ENCODE measurements at places on chromosomes 3 and 15. TPM values are rescaled to one million over a fixed set of nuclear protein-coding genes. Genes with fewer than 3 reads are reported as not detected.

GRCh38 chr3:127177226-127177625, 15.7 kb upstream of the PRR23E start:
- H3K36me3 ChIP-seq = no peaks in the 10 kb centered on the region
- no peaks in the 10 kb centered on the region for H3K4me1 ChIP-seq
- H3K27ac ChIP-seq = no peak overlapping the region
- no peak for DNase-seq

GRCh38 chr3:106333911-106334618, 465.3 kb upstream of the CBLB start:
- no peaks in the 10 kb centered on the region for H3K4me1 ChIP-seq
- no peak overlapping the region for H3K4me3 ChIP-seq
- no peak for DNase-seq
- H3K36me3 ChIP-seq = no peaks in the 10 kb centered on the region
- no peaks in the 10 kb centered on the region for H3K27me3 ChIP-seq
- H3K27ac ChIP-seq = no peak overlapping the region

DNA sequence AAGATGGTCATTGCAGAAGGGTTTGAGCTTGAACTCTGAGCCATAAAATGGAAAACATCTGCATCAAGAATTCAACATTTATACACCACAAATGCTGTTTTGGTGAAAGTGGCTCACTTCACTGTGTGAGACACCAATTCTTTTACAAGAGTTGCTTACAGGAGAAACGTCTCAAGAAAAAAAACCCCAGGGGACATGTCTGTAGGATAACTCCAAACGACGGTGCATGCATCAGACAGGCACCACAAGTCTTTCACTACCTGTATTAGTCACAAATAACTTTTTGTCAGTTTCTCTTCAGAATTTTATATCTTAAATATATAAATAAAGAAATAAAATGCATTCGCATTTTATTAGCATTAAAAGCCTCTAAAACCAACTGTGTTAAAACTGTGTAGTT, 164.3 kb downstream of the EFHB start:
- no peaks in the 10 kb centered on the region for H3K36me3 ChIP-seq
- H3K4me1 ChIP-seq = no peaks in the 10 kb centered on the region

- no peak overlapping the region for H3K27ac ChIP-seq
- no peaks in the 10 kb centered on the region for H3K36me3 ChIP-seq
Measured at GRCh38 chr3:69560116-69560515, 174.2 kb upstream of the FRMD4B start.

HSPBAP1 gene
- 5.5 TPM for total RNA-seq

TARS3 gene
- total RNA-seq = 25.8 TPM

- no peaks in the 10 kb centered on the region for H3K4me1 ChIP-seq
- no peak overlapping the region for H3K4me3 ChIP-seq
- H3K27me3 ChIP-seq = no peaks in the 10 kb centered on the region
- no peak for DNase-seq
Measured at GRCh38 chr3:182212479-182213076, 500.9 kb downstream of the SOX2 start.

SLC38A3 gene
- total RNA-seq = not detected

GRCh38 chr3:16513141-16514020, at the start of gene RFTN1:
RFTN1 (minus strand) TSS chr3:16513699; CDS start chr3:16493869, 19,830 bp downstream.
- H3K4me1 ChIP-seq = peaks cover 78% of the 10 kb centered on the region
- DNase-seq = no peak
- no peaks in the 10 kb centered on the region for H3K36me3 ChIP-seq

DNA sequence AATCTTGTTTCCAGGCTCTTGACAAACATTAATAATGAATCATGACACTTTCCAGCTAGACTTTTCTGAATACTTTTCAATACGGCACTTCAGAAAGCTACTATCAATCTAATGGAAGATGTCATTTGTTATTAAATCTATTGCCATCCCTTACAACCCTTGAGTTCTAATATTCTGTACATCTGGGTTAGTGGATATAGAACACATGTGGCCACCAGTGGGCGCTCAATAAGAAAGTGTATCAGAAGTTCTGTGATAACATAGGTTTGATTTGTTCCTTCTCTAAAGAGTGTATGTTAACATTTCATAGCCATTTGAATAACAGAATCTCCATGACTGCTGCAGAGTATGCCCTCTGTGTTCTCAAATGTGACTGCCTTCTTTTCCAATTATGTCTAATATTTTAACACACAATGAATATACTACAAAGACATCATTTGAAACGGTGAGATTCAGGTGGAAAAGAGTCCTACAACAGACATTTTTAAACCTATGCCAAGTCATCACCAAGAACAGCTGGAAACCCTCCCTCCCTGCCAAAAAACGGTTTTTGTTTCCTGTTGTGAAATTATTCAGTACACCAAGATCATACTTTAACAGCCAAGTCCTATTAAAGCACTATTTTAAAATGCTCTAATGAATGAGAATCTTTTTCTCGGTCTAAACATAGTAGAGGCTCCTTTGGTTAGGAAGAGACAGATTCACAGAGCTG, 22.2 kb downstream of the ALDH1A2 start:
- no peak overlapping the region for H3K27ac ChIP-seq
- no peak overlapping the region for H3K4me3 ChIP-seq
- DNase-seq = no peak
- peaks cover 7% of the 10 kb centered on the region for H3K4me1 ChIP-seq

DNA sequence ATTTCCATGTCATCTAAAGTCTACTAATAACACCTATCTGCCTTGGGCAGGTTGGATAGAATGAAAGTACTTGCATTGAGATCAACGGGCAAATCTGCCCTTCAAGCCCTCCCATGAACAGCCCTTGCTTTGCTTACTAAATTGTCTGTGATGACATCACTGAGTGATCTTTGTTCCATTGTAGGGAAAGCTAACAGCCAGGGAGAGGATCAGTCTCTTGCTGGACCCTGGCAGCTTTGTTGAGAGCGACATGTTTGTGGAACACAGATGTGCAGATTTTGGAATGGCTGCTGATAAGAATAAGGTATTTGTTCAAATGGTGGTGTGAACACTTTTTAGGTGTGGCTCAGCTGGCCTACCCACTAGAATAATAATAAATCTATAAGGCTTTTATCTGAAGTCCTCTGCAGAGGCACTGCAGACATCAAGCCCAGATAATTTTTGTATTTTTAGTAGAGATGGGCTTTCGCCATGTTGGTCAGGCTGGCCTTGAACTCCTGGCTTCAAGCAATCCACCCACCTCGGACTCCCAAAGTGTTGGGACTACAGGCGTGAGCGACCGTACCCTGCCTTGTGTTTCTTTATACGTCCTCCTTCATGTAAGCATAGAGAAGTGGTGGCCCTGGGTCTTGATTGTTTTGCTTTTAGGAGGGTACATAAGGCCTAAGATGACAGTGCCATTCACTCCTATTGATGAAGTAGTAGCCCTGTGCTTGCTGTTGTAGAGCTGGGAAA, 5.7 kb downstream of the PCCB start:
- H3K27ac ChIP-seq = no peak overlapping the region
- no peak for DNase-seq
- H3K36me3 ChIP-seq = peaks cover 50% of the 10 kb centered on the region
- H3K27me3 ChIP-seq = no peaks in the 10 kb centered on the region
- peaks cover 14% of the 10 kb centered on the region for H3K4me1 ChIP-seq

DNA sequence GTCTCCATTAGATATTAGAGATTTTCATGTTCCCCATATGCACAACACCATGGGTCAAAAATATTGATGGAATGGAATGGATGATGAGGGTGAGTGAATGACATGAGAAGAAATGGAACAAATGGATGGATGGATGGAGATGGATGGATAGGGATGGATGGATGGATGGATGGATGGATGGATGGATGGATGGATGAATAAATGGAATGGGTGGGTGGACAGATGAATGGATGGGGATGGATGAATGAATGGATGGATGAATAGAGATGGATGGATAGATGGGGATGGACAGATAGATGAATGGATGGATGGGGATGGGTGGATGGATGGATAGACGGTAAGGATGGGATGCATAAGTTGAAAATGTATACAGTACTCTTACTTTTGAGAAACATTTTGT, 18.6 kb downstream of the CFAP92 start:
- no peaks in the 10 kb centered on the region for H3K36me3 ChIP-seq
- DNase-seq = no peak
- no peak overlapping the region for H3K27ac ChIP-seq
- H3K4me1 ChIP-seq = no peaks in the 10 kb centered on the region
- no peaks in the 10 kb centered on the region for H3K27me3 ChIP-seq
- H3K4me3 ChIP-seq = no peak overlapping the region

DNA sequence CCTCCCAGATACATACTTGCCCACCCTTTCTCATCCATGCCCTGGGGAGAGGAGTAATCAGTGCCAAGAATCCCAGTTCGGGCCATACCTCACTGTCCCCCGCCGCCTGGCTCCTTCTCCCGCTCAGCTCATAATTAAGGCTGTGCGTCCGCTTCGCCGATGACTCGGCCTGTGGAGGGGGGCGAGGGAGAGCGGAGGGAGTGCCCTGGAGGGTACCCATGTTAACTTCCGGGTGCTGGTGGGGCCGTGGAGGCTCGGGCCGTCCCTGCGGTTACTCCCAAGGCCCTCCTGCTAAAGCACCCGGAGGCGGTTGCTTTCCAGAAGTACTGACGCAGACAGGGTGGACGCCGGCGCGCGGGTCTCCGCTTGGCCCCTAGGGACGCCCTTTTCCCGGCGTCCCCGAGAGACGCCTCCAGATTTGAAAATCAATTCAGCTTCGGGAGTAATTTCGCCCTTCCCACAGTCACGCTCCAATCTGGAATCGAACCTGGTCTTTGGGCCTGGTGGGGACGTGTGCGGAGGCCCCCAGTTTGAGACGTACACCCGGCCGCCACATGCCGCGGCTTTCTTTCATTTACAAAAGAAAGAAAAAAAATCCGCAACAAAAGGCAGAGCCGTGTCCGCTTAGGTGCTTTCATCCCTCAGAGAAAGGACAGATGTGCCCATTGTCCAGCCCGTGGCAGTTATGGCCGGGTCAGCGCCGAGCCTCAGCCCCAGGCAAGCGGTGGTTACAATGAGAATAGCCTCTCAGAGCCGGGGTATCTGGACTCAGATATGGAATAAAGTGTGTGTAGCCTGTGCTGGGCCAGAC, 1.0 kb upstream of the ONECUT1 start:
- H3K4me3 ChIP-seq = peak overlapping the region; percentile 53
- H3K36me3 ChIP-seq = no peaks in the 10 kb centered on the region
- H3K27ac ChIP-seq = no peak overlapping the region

GRCh38 chr3:150739877-150740645, 22.9 kb downstream of the SIAH2 start:
- H3K4me3 ChIP-seq = no peak overlapping the region
- no peaks in the 10 kb centered on the region for H3K27me3 ChIP-seq
- no peak for DNase-seq
- no peak overlapping the region for H3K27ac ChIP-seq

GRCh38 chr3:55128225-55128823, 200.5 kb upstream of the LRTM1 start:
- H3K4me3 ChIP-seq = no peak overlapping the region
- no peak for DNase-seq
- no peaks in the 10 kb centered on the region for H3K27me3 ChIP-seq
- no peak overlapping the region for H3K27ac ChIP-seq
- H3K4me1 ChIP-seq = no peaks in the 10 kb centered on the region

GRCh38 chr3:46545818-46546630, 20.1 kb downstream of the LRRC2 start:
- peaks cover 10% of the 10 kb centered on the region for H3K27me3 ChIP-seq
- H3K4me1 ChIP-seq = no peaks in the 10 kb centered on the region
- peak; percentile 89 for DNase-seq
- H3K27ac ChIP-seq = no peak overlapping the region
- no peak overlapping the region for H3K4me3 ChIP-seq
- H3K36me3 ChIP-seq = no peaks in the 10 kb centered on the region

- no peak overlapping the region for H3K27ac ChIP-seq
- no peaks in the 10 kb centered on the region for H3K27me3 ChIP-seq
- DNase-seq = no peak
- H3K4me3 ChIP-seq = no peak overlapping the region
Measured at GRCh38 chr3:88462230-88462629, 312.5 kb downstream of the C3orf38 start.

CKMT1A gene
- 0.17 TPM for total RNA-seq

- no peaks in the 10 kb centered on the region for H3K36me3 ChIP-seq
- no peak for DNase-seq
- peak overlapping the region; percentile 59 for H3K27ac ChIP-seq
- H3K4me1 ChIP-seq = peaks cover 30% of the 10 kb centered on the region
- H3K27me3 ChIP-seq = peaks cover 10% of the 10 kb centered on the region
Measured at GRCh38 chr3:194315965-194316361, 35.2 kb downstream of the CPN2 start.

- H3K27me3 ChIP-seq = no peaks in the 10 kb centered on the region
- DNase-seq = no peak
- no peaks in the 10 kb centered on the region for H3K36me3 ChIP-seq
- H3K4me3 ChIP-seq = no peak overlapping the region
- H3K27ac ChIP-seq = no peak overlapping the region
- no peaks in the 10 kb centered on the region for H3K4me1 ChIP-seq
Measured at GRCh38 chr3:161050935-161051334, 54.2 kb downstream of the B3GALNT1 start.

GRCh38 chr3:194134757-194135515, 1.0 kb upstream of the HES1 start:
- H3K27me3 ChIP-seq = no peaks in the 10 kb centered on the region
- no peaks in the 10 kb centered on the region for H3K36me3 ChIP-seq
- peak; percentile 97 for DNase-seq
- peaks cover 74% of the 10 kb centered on the region for H3K4me1 ChIP-seq
- peak overlapping the region; percentile 97 for H3K27ac ChIP-seq
- peak overlapping the region; percentile 77 for H3K4me3 ChIP-seq

DNA sequence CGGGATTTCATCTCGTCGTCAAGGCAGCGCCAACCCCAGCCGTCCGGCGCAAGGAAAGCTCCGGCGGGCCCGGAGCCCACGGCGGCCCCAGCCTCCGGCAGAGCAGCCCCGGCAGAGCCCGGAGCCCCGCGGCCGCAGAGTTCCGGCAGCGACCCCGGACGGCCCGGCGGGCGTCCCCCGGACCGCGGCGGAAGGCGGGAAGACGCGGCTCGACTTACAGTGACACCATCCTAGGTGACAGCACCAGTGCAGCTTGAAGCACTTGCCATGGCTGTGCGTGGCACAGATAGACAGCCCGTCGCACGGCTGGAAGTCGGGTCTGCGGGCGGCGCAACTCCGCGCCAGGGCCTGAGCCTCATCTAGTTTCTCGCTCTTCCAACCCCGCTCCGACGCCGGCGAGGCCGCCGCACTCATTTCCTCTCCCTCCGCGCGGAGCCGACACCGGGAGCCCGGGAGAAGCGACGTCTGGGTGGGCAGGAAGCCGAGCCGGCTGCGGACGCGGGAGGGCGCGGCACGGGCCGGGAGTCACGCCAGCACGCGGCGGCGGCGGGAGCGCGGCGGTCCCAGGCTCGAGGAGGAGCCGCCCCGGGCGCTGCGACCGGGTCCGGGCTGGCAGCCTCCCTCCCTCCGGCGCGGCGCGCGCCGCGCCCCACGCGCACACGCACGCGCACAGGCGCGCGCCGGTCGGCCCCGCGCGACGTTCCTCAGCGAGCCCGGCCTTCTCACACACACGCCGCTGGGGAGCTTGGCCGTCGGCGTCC, at the start of gene C3orf70:
C3orf70 (minus strand) TSS at position 651 of the 761 bp plus-strand sequence; CDS start at position 414, 237 bp downstream.
- H3K36me3 ChIP-seq = no peaks in the 10 kb centered on the region
- H3K4me3 ChIP-seq = peak within 1 kb of the TSS; percentile 95
- no peaks in the 10 kb centered on the region for H3K27me3 ChIP-seq
- H3K4me1 ChIP-seq = peaks cover 46% of the 10 kb centered on the region
- DNase-seq = no peak

FANCD2OS gene
- not detected for total RNA-seq

- no peaks in the 10 kb centered on the region for H3K4me1 ChIP-seq
- H3K27ac ChIP-seq = no peak overlapping the region
- no peak for DNase-seq
- H3K36me3 ChIP-seq = no peaks in the 10 kb centered on the region
- H3K4me3 ChIP-seq = no peak overlapping the region
Measured at GRCh38 chr3:163773136-163773535, 1305.2 kb downstream of the SI start.

FAM81A gene
- 1.2 TPM for total RNA-seq

- H3K36me3 ChIP-seq = no peaks in the 10 kb centered on the region
- no peaks in the 10 kb centered on the region for H3K4me1 ChIP-seq
Measured at GRCh38 chr3:60760145-60760544, 491.1 kb downstream of the FHIT start.

GFM1 gene
- total RNA-seq = 38.9 TPM
